Gastrocnemius medialis (tissue), 4 donors: ENCODE measurements at places on chromosomes 5 and 9.

GRCh38 chr9:138103111-138103848 lies 225.7 kb downstream of the CACNA1B start:
- DNase-seq, result no peak

- DNase-seq, result no peak
Observed at GRCh38 chr5:124089578-124089977, 577.6 kb downstream of the CSNK1G3 start.

GRCh38 chr5:142684508-142685041 lies 1.3 kb downstream of the FGF1 start:
- no peak for DNase-seq

- DNase-seq, result no peak
Observed at GRCh38 chr9:33380390-33381094, 21.8 kb downstream of the AQP7 start.

DNA sequence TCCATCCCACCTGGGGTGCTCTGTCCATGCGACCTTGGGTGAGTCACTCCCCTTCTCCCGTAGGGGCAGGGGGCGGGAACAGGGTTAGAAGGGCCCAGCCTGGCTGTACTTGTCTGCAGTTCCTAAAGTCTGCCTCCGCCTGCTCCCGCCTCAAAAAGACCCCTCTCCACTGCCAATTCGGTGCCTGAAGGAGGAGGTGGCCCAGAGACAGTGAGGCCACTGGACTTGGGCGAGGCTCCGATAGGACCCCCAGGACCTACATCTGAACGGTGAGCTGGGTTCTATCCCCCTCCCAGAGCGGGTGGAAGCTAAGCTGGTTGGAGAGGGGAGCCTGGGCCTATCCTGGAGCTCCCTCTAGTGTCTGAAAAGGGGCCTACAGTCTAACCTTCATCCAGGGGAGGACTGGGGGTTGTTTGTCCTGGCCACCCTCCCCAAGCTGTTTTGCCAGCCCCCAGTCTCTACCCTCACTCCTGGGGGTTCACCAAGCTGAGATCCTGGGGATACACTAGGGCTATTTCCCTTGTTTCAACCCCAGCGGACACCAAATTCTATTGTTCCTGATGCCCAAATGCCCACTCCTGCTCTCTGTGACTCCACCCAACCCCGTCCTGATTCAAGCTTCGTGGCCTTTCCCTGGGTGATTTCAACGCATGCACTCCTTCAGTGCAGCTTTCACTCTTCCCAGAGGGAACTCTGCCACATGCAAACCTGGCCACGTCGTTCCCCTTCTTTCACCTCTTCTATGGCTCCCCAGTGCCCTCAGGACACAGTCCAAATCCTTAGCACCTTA lies 6.1 kb upstream of the CRB2 start:
- DNase-seq, result no peak

GRCh38 chr9:114214181-114214580 lies 58.8 kb downstream of the COL27A1 start:
- DNase-seq, result no peak

GRCh38 chr5:166349046-166349445 lies 1942.4 kb upstream of the WWC1 start:
- DNase-seq, result no peak

- DNase-seq, result no peak
Observed at GRCh38 chr5:119368238-119368630, 12.4 kb downstream of the TNFAIP8 start.

- no peak for DNase-seq
Observed at GRCh38 chr5:79798893-79799590, 109.4 kb downstream of the CMYA5 start.

- no peak for DNase-seq
Observed at GRCh38 chr5:97838214-97838613, 655.2 kb upstream of the RIOK2 start.

DNA sequence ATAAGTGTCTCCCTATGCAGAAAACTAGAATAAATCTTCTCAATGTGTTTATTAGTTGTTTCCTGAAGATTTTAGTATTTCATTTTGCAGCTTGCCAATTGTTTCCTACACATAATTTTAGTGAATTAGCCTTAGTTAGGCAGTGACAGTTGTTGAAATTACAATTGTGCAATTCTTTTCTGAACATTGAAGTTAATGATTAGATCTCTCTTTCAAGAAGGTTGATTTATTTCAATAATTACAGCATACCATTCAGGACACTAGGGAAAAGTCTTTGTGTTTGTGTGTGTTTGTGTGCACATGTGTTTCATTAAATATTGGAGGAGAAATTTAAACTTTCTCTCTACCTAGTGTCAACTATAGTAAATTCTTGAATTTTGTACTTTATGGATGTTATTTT lies 199.6 kb upstream of the MPDZ start:
- no peak for DNase-seq

DNA sequence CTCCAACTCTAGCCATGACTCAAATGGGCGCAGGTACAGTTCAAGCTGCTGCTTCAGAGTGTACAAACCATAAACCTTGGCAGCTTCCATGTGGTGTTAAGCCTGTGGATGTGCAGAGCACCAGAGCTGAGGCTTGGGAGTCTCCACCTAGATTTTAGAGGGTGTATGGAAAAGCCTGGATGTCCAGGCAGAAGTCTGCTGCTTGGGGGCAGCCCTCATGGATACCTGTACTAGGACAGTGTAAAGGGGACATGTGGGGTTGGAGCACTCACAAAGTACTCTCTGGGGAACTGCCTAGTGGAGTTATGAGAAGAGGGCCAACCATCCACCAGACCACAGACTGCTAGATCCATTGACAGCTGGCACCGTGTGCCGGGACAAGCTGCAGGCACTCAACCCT lies 273.5 kb upstream of the ST8SIA4 start:
- DNase-seq, result no peak

- no peak for DNase-seq
Observed at GRCh38 chr5:119220576-119221197, 135.1 kb upstream of the TNFAIP8 start.

DNA sequence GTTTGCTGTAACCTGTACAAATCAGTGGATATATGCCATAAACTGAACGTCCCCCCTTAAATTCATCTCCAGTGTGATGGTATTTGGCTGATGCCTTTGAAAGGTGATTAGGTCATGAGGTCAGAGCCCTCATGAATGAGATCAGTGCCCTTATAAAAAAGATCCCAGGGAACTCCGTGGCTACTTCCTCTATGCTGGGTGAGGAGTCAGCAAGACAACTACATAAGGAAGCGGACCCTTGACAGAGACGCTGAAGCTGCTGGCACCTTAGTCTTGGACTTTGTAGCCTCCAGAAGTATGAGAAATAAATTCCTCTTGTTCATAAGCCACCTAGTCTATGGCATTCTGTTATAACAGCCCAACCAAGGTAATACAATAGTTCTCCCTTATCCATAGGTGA lies 215.1 kb upstream of the ZNF608 start:
- no peak for DNase-seq
